ENCODE measurements at places on chromosomes 11 and 22.

GRCh38 chr11:1254733-1255132 lies 31.9 kb downstream of the MUC5B start:
- no peak for DNase-seq

- DNase-seq = no peak
Observed at GRCh38 chr11:109343242-109343641, 78.7 kb upstream of the C11orf87 start.

DNA sequence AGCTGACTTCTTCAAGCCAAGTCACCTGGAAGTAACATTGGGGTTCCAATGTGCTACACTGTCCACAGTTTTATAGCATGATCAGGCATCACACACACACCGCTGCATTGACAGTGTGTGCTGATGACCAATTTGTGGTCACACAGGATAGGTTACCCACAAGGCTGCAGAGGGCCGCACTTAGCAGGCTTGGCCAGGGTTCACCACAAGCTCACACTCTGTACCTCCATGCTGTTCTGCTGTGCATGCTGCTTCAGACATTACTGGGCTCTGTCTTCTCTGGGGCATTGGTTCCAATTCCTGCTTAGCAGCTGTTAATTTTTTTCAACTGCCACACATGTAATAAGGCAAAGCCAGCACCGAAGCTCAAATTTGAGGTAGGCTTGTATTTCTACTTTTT lies 11.0 kb upstream of the NRIP3 start:
- no peak for DNase-seq

GRCh38 chr11:69537855-69538640 lies 56.6 kb downstream of the LINC01488 start:
- no peak for DNase-seq

GRCh38 chr11:116693593-116694348 lies 79.0 kb downstream of the BUD13 start:
- DNase-seq = no peak

All from activated naive CD8-positive, alpha-beta T cell treated with anti-CD3 and anti-CD28 coated beads, Interleukin-2, amount 50 U/mL, for 16 hours (primary cell).